ENCODE measurements at places on chromosomes 16 and 17.

- no peak for DNase-seq
These were observed at the start of gene KRTAP2-4 for GRCh38 chr17:41065829-41066624. Gene KRTAP2-4 (minus strand): TSS chr17:41065879. CDS start chr17:41065845, 34 bp downstream.

DNA sequence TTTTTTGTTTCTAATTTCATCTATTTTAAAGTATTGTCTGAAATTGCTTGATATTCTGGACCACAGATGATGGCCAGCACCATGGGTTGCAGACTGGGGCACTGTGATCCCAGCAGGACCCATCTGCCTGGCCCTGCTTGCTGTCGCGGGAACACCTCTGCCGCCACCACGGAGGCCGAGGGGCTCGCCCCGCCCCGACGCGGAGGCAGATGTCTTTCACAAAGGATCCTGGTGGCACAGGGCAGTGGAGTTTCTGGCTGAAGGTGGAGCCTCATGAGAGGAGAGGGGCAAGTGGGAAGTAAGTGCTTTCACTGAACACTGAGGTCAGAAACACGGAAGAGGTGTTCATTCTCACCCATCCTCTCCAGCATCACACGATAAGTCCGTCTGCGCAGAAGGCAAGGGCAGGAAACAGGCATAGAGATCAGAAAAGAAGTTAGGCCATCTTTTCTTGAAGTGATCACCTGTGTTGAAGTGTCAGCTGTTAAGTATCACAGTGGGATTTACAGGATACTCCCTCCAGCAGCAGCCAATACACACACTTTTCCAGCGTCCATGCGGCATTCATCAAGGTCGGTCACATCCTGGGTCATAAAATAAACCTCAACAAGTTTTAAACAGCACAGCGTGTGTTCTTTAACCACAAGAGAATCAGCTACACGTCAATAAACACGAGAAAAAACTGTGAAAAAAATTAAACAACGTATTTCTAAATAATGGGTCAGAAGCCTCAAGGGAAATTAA is 194.5 kb downstream of the RPTOR start:
- DNase-seq = no peak

DNA sequence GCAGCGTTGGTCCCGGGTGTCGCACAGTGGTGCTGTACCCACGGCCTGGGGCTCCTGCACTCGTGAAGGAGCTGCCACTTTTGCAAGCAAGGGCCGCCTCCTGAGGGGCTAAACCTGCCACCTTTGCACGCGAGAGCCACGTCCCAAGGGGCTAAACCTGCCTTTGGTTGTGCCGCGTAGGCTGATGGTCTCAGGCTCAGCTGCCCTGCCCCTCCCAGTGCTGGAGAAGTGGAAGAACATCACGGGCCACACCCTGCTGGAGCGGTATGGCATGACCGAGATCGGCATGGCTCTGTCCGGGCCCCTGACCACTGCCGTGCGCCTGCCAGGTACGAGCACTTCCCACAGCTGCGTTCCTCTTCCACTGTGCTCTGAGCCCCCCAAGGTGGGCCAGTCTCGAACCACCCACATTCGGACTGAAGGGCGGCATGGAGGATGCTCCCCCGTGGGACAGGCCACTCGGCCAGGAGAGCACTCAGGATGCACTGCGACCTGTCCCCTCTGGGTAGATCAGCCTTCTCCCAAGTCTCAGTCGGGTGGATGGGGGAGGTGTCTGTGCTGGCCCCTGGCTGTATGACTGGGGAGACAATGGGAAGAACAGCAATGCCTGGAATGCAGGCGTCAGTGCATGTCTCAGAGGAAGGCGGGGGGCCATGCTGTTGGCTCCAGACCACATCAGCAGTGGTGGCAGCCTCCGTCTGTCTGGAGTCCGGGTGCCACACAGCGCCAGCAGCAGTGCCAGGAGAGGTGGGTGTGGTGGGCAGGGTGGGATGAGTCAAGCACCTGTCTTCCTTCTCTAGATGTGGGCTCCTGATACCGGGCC is 20.7 kb downstream of the ACSF3 start:
- DNase-seq = no peak

- DNase-seq = no peak
These were observed 205.2 kb upstream of the WSCD1 start for GRCh38 chr17:5864741-5865657.

DNA sequence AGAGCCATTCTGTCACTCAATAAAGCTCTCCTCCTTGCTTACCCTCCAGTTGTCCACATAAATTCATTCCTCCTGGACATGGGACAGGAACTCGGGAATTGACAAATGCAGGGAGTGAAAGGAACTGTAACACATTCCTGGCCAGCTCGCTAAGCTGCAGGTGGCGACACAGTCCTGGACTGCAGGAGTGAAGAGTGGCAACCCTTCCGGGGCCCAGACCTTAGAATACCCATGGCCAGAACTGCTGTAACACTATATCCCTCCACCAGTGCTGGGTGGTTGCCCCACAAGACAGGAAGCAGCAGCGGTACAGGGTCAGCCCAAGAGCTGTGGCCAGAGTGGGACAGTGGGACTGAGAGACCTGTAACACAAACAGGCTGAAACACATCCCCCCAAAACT is 30.3 kb upstream of the KIF2B start:
- DNase-seq = no peak

Data from CD4-positive, alpha-beta T cell treated with Interferon gamma for 1 hour (primary cell).